ENCODE measurements at places on chromosomes 4 and X.

DNA sequence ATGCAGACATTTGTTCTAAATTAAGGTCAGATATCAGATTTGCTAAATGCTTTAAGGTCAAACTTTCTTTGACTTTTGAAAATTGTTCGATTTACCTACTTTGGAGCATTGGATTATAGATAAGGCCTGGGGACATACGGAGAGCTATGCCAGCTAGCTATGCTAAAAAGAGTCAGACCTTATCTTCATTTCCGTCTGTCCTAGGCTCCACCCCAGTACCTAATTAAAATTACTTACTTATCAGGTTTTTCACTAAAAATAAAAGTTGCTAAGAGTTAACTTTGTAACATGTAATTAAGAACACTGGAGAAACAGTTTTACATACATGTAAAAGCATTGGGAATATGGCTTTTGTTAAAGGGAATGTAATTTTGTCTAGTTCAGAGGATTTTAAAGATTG, 7.1 kb upstream of the TMEM35A start:
- no peak for DNase-seq

GRCh38 chrX:24113181-24113580, 36.3 kb upstream of the ZFX start:
- no peak for DNase-seq

GRCh38 chr4:25938366-25938765, 24.3 kb downstream of the SMIM20 start:
- no peak for DNase-seq

GRCh38 chrX:17405225-17405969, 30.4 kb downstream of the NHS start:
- DNase-seq = no peak

GRCh38 chr4:22921936-22922335, 229.2 kb downstream of the GBA3 start:
- no peak for DNase-seq

DNA sequence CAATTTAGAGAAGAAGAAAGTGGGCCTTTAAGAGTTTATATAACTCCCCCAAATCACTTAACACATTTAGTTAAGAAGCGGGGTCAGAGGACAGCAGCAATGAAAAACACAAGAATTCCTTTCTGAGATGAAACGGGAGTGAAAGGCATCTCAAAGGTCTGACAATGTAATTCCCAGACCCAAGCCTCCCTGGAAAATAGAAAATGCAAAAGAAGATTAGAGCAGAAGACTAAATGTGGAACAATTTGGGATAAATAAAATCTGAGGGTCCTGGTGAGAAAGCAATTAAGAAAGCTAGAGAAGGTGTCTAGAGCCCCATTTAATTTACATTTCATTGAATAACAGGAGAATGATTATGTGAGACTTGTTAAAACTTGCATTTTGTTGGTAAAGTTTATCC, 19.1 kb upstream of the ART3 start:
- DNase-seq = no peak

Data from activated CD8-positive, alpha-beta memory T cell treated with anti-CD3 and anti-CD28 coated beads for 1 hour (primary cell).